ENCODE measurements at places on chromosomes 5 and 9. TPM values are rescaled to one million over a fixed set of nuclear protein-coding genes. Genes with fewer than 3 reads are reported as not detected.
A peak's percentile ranks its signal among the peaks of the same experiment; 100 is the strongest.

DNA sequence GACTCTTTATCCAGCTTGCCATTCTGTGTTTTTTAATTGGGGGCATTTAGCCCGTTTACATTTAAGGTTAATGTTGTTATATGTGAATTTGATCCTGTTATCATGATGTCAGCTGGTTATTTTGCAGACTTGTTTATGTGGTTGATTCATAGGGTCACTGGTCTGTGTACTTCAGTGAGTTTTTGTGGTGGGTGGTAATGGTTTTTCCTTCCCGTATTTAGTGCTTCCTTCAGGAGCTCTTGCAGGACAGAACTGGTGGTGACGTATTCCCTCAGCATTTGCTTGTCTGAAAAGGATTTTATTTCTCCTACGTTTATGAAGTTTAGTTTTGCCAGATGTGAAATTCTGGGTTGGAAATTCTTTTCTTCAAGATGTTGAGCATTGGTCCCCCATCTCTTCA lies 381.1 kb downstream of the MAN2A1 start:
- no peak for DNase-seq

DNA sequence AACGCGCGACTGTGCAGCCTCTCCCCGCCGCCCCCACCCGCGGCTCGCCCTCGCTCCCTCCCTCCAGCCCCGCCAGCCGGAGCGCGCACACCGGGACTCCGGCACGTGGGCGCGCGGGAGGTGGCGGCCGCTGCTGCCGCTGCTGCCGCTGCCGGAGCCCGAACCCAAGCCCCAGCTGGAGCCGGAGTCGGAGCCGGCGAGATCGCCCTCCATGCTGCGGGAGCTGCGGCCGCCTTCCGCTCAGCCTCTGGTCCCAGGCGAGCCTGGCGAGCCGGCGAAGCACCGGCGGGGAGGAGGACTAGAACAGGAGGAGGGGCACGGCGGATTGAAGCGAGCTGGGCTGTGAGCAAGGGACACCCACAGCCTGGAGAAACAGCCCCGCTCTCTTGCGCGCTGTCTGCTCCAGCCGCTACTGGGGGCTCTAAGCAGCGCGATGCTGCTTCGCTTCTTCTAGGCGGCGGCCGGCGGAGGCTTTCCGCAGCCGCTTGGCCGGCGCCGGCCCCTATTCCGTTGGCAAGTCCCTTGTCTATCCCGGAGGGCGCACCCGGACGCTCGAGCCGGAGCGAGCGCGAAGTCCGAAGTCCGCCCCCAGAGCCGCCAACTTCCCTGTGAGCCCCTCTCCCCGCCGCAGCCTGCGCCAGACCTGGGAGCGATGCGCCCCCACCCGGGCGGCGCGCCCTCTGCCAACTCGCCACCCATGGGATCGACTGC lies 598.7 kb upstream of the SGCD start:
- DNase-seq: peak; percentile 79

DNA sequence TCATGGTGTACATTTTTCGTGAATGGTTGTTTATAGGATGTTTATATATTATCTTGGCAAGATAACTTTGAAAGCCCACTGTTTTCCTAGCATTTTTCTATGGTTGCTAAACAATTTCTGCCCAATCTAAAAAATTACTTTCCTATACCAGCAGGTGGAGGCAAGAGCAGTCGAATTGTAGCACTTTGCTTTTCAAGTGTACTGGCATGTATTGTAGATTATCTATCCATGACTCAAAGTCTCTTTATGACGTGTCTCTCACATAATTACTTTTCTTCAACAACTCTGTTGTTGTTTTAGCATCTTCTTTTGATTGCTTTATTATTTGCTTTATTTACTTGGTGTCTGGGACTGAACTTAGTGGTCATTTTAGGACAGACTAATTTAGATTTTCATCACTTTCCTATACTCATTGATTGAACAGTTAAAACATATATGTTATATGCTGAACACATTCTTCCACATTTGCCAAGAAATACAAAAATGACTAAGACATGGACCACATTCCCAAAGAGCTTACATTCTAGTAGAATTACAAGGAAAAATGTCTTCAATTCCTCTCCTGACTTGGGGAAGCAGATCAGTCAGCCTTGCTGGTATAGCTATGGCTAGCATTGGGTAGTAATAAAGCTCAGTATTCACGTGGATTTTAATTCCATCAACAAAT lies 20.7 kb downstream of the NLN start:
- DNase-seq: no peak

DNA sequence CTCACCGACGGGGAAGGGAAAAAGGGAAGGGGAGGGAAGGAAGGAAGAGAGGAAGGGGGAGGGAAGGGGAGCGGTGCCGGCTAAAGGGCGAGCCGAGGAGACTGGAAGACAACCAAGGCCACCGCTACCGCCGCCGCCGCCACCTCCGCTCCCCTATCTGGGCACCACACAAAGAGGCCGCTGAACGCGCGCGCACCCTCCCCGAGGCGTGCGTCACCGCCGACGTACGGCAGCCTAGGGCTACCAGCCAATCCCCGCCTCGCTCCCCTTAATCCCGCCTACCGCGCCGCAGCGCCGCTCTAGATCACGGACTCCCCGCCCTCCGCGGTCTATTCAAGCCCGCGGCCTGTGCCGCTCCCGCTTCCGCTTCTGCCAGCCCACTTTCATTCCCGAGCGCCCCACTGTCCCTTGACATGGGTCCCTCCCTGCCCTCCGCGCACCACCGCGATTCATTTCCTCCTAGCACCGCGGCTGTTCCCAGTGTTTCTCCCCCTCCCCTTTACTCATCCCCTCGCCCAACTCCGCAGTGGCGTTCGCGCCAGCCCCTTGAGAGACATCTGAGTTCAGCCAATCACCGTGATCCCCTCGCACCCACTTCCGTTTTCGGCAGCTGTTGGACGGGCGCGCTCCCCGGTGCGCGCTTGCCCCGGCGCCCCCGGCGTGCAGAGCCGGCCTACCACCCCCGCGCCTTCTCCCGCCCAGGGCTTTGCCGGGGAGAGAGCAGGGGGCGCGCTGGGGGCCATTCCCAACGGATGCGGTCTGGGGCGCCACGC lies at the start of gene HNRNPA0:
HNRNPA0 (minus strand) TSS at position 176 of the 773 bp plus-strand sequence. CDS start 297 bp downstream, outside the sequence.
- peak; percentile 98 for DNase-seq

DNA sequence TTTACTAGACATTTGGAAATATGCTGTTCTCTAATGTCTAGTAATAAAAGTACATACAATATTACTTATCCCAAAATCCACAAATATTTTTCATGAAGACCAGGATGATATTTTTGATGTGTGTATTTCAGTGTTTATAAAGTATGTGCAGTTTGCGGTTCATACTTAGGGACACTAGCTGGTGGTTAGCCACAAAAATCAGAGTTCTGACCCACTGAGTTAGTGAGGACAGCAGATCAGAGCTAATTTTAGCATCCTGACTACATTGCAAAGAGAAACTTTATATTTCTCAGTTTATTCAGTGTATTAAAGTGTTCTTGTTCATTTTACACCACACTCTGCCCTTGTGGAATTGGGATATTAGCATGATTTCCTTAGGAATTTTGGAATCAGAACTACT lies 655.3 kb downstream of the HTR1A start:
- DNase-seq: no peak

- DNase-seq: no peak
Measured at GRCh38 chr5:132222649-132223038, 5.0 kb downstream of the P4HA2 start.

The PHF2 gene
- 24.5 TPM for total RNA-seq

The ZFYVE16 gene
- 50.3 TPM for total RNA-seq

The PRELID2 gene
- total RNA-seq: 10.5 TPM

The FGF1 gene
- total RNA-seq: 70.2 TPM

Measured in cardiac septum (tissue), 1 donor.